ENCODE measurements at places on chromosomes 3 and 15.
A peak's percentile ranks its signal among the peaks of the same experiment; 100 is the strongest.

DNA sequence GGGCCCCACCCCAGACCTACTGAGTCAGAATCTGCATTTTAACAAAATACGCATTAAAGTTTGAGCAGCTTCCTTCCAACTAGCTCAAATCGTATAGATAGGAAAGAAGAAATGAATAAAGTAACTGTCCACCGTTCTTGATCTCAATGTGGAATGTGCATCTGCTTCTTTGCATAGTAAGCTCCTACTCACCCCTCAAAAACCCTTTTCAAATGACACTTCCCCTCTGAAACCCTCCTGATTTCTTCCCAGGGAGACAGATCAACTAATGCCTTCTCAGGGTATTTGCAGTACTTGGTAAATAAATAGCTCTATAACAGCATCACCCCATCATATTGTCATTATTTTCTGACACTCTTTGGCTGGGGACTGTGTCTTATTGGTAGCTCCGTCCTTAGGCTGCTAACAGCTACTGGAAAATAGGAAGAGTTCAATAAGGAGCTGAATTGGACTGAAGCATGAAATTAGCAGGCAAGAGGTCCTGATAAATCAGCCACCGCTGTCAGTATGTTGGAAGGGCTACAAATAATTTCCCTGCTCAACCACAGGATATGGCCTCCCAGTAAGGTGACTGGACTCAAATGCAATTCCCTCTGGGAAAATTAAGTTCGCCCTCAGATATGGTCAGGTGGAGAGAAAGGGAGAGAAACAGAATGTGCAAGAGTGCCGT is 10.2 kb downstream of the OXTR start:
- no peak for DNase-seq

- DNase-seq = no peak
These were observed 109.1 kb downstream of the ZNF385D start for GRCh38 chr3:21641959-21642358.

GRCh38 chr15:64072812-64073211 is 20.8 kb downstream of the CIAO2A start:
- no peak for DNase-seq

- DNase-seq = peak; percentile 87
These were observed 57.0 kb downstream of the ISL2 start for GRCh38 chr15:76393614-76394013.

DNA sequence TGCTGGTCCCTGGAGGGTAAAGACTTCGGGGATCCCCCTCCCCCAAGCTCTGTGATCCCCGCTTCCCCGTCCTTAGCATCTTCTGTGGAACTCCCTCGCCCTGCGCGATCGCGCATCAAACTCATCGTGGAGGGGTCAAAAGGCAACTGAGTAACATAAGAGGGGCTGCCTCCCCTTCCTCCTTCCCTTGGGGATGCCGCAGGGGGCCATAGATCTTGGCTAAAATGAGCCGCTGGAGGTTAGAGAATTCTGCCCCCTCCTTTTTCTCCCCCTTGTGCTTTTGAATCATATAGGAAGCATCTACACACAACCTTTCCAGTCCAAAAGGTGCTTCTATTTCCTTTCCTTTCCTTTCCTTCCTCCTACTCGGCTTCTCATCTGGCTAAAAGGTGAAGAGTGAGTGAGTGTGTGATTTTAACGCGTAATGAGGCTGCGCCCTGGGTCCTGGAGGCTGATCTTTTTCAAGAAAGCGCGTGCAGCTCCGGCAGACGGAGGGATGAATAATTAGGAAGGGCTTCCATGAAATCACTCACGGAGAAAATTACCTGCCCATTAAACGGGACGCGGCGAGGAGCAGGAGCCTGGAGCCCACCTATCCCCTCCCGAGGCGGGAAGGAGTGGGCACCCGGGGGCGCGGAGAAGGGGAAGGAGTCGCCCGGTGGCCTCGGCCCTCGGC is 831 bp upstream of the ROBO2 start:
- peak; percentile 49 for DNase-seq

DNA sequence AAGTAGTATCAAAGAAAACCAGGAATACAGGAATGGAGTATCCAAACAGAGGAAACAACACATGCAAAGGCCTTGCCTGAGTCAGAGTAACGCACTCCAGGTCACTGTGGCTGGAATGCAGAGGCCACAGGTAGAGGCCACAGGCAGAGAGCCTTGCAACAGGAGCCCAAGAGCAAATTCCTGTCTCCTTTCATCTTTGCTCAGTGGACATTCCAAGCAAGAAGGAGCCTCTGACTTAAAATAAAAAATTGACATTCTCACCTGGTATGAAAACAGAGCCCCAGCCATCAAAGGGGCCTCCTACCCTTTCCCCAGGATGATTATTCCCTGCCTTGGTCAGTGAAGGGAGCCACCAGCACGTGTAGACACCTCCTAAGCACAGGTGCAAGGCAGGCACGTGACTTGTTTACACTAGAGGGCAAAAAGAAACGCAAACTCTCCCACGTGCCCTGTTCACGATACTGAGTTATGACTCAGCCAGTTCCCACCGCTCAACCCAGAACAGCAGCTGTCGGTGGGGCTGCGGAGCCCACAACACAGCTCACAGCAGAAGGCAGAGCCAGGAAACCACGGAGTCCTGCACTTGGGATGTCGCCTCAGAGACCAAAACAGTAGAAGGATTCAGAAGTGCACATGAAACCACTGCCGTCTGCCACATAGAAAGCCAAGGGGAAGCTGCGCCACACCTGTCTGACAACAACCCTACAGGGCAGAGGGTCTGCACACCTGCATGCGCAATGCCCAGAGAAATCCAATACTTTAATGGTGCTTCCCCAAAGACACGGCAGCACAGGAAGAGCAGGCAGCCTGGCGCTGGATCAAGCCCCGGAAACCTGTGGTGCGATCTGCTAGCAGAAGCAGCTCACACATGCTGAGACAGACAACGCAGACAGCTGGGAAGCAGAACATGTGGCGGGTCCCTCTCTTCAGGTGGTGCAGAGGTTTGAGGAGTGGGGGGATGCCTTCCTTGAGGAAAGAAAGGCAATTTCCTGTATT is 52.1 kb downstream of the ITGB5 start:
- DNase-seq = peak; percentile 98

DNA sequence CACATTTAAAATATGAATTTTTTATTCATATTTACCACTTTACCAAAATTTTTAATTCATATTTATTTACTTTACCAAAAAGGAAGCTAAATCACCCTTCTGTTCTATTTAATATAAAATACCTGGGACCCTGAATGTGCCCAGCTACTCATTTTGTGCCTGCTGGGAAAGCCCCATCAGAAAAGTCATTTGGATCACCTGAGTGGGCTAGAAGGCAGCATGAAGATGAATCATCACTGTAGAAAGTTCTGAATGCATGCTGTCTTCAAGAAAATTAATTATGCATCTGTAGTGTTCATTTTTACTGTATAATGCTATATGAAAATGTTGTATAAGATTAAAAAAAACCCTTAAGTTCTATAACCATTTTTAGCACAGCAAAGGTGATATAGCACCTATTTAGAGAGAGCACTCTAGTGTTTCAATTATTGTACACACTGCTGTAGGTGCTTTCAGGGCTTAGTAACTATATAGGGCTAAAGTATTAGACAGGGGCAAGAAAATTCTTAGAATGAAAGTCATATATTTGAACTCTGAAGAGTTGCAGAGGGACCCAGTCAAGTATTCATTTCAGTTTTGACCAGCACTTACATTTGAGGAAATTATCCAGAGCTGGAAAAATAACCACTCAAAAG is 175.1 kb downstream of the NFKBIZ start:
- DNase-seq = no peak

GRCh38 chr15:50146632-50147031 is 27.6 kb upstream of the ATP8B4 start:
- DNase-seq = no peak

- no peak for DNase-seq
These were observed 179.0 kb downstream of the P3H2 start for GRCh38 chr3:189941679-189942078.

DNA sequence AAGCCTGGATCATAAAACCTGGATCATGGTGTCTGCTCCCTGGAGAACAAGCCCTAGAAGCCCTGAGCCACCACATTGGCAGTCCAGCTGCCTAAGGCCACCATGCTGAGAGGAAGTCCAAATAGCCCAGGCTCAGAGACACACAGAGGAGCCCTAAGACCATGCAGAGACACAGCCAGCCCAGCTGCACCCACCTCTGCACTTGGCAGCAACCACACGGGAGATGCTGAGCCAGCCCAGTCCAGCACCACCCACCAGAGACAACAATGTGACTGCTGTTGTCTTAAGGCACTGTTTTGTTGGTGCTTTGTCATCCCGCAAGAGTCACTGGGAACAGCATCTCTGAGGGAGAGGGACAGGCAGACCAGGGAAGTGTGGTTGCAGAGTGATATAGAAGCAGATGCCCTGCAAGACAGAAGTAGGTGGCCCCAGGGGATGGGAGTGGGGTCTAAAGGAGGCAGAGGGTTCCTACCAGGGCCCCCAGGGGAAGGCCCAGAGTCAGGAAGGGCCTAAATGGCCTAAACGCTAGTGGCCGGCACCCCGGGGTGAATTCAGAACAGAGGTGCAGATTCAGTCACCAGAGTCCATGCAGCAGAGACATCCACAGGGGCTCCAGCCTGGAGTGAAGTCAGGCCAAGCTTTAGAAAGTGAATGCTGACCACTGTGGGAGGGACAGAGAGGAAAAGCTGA is 105.4 kb upstream of the PRR20G start:
- no peak for DNase-seq

DNA sequence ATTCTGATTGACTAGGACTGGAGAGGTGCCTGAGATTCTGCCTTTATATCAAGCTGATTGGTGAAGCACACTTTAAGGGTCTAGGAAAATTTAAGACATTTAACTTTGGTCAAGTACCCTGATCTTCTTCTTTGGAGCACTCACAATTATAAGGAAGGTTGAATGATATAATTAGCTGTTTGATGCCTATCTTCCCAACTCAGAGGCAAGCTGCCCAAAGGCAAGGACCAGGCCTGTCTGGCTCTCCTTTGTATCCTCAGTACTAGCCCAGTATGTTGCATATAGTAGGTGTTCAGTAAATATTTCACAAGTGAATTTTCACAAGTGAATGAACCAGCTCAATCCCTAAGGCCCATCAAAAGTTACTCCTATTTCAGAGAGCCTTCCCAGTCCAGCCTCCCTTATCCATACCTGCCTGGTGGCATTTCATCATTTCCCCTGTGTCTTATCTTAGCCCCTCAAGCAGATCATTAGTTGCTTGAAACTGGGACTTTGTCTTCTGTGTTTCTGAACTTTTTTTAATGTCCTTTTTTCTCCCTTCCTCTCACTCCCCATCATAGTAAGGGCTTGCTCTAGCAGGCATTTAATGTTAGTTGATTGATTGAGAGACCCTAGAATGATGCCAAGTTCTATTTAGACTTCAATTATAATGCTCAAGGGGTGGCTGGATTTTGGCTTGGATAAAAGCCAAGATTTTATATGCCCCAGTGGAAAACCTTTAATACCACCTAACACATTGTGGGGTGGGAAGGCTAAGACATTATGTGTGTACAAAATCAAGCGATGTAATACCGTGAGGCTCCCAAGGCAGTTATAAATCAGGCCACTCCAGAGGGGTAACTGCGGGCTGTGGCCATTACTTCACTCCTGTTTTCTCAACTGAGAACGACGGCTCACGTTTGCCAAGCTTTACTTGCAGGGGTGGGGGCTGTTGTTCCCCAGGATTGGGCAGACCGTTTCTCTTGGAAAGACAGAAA is 43.2 kb upstream of the BOC start:
- DNase-seq = peak; percentile 72

- DNase-seq = no peak
These were observed 80.4 kb upstream of the GCNT3 start for GRCh38 chr15:59531066-59531675.

GRCh38 chr15:67327737-67328136 is 73.2 kb downstream of the IQCH start:
- no peak for DNase-seq

Data from NCI-H2171 (cell line).